ENCODE measurements at places on chromosomes 12 and 14. TPM values are rescaled to one million over a fixed set of nuclear protein-coding genes. Genes with fewer than 3 reads are reported as not detected.

ALDH6A1 gene
- 27.8 TPM for polyA plus RNA-seq

VWF gene
- 38.4 TPM for polyA plus RNA-seq

KLRF1 gene
- not detected for polyA plus RNA-seq

KLHL33 gene
- 0.64 TPM for polyA plus RNA-seq

TTLL5 gene
- 12.7 TPM for polyA plus RNA-seq

SELPLG gene
- polyA plus RNA-seq, result 4.8 TPM

LGR5 gene
- 3.5 TPM for polyA plus RNA-seq

TNFAIP2 gene
- polyA plus RNA-seq, result 28.3 TPM

KLRB1 gene
- polyA plus RNA-seq, result 0.13 TPM

TAS2R9 gene
- not detected for polyA plus RNA-seq

TAS2R20 gene
- 0.24 TPM for polyA plus RNA-seq

IGF1 gene
- 7.7 TPM for polyA plus RNA-seq

TTC7B gene
- 11.7 TPM for polyA plus RNA-seq

MAP4K5 gene
- polyA plus RNA-seq, result 9.2 TPM

TSPAN19 gene
- 0.40 TPM for polyA plus RNA-seq

ASPG gene
- polyA plus RNA-seq, result 0.07 TPM

ADGRD1 gene
- 1.4 TPM for polyA plus RNA-seq

CIDEB gene
- polyA plus RNA-seq, result 17.5 TPM

TM9SF1 gene
- polyA plus RNA-seq, result 56.1 TPM

KCNMB4 gene
- 2.8 TPM for polyA plus RNA-seq

IFNG-AS1 gene
- not detected for polyA plus RNA-seq

FOXN4 gene
- polyA plus RNA-seq, result 0.24 TPM

All from adrenal gland (tissue), 19 donors.